Natural killer cell (primary cell): ENCODE measurements at places on chromosomes 4 and X.

- DNase-seq: no peak
These were observed 37.6 kb downstream of the C4orf50 start for GRCh38 chr4:5980436-5981155.

- no peak for DNase-seq
These were observed 488.5 kb downstream of the RPA4 start for GRCh38 chrX:97372001-97372766.

DNA sequence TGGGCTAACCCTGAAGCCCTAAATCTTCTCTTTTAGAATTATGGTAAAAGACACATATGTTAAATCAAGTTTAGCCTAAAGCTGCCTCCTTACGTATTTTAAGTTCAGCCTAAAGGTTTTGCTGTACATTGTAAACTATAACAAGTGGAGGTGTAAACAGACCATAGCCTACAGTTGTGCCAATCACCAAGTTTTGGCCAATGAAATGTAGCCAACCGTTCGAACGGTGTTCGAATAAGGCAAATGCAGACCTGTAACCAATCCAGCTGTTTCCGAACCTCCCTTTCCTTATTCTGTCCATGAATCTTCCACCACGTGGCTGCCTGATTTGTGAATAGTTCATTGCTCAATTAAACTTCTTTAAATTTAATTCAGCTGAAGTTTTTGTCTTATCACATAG, 52.1 kb upstream of the TBC1D9 start:
- DNase-seq: no peak

- DNase-seq: no peak
These were observed 96.6 kb upstream of the TBL1X start for GRCh38 chrX:9368262-9368661.

- DNase-seq: no peak
These were observed 223.7 kb downstream of the COL25A1 start for GRCh38 chr4:109078724-109079123.

GRCh38 chrX:135264206-135264605, 12.3 kb downstream of the ETDA start:
- DNase-seq: no peak
